ENCODE measurements at places on chromosomes 11 and 22.
A peak's percentile ranks its signal among the peaks of the same experiment; 100 is the strongest.

DNA sequence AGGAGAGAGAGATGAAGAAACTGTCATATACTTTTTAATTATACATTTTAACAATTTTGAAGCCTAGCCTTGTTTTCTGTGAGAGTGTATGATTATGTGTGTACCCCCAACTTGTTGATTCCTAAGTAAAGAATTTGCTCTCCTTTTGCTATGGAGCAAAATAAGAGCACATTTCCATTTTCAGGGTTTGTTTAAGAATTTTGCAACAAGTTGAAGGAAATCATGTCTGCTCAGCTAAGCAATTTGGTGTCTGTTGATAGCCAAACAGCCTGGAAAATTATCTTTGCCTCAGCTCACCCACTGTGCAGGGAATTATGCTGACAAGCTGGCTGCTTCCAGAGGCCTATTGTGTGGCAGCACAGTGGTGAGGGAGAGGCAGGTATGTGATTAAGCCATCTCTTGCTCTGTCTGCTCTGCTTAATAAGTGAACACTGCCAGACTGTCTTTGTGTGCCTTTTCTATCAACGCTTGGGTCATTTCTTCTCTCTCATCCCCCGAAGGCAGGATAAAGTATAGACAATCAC lies 135.1 kb upstream of the TTC12 start:
- DNase-seq, result no peak

DNA sequence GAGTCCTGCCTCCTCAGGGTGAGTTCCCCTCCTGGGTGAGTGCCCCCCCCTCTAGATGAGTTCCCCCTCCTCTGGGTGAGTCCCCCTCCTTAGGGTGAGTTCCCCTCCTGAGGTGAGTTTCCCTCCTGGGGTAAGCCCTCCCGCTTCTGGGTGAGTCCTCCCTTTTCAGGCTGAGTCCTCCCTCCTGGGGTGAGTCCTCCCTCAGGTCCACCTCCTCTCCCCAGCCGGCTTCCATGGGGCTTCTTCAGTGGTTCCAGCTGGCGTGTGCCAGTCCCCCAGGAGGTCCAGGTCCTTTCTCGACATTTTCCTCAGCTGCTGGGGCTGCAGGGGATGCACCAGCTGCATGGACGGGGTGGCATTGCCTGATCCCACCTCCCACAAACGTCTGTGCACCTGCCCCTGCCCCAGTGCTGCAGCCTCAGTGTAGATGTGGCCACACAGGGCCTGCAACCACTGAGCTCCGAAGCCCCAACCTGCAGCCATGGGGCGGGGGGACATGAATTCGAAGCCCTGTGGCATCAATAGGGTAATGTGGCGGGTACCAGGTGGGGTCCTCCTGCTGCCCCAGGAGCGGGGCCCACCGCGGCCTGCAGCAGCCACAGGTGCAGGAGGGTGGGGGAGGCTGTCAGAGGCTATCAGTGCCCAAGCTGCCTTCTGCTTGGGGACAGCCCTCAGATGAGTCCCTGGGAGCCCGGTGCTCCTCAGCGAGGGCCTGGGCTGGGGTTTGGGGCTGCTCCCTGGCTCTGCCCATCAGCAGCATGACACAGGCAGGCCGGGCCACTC lies 101.3 kb upstream of the FGF3 start:
- no peak for DNase-seq

DNA sequence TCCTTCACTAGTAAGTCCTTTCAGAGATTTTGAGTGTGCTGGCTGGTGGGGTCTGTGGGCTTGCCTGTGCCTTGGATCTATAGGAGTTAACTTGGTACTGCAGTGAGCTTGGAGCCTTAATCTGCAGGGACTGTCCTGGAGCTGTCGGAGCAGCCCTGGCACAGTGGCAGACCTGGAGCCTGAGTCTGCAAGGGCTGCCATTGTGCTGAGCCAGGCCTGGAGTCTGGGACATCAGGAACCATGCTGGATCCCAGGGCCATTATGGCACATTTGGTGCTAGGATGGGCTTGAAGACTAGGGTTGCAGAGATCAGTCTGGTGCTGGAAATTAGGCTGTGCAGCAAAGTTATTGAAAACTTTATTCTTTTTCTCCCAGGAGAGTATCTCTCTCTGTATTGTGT lies 665.4 kb downstream of the METTL15 start:
- no peak for DNase-seq

DNA sequence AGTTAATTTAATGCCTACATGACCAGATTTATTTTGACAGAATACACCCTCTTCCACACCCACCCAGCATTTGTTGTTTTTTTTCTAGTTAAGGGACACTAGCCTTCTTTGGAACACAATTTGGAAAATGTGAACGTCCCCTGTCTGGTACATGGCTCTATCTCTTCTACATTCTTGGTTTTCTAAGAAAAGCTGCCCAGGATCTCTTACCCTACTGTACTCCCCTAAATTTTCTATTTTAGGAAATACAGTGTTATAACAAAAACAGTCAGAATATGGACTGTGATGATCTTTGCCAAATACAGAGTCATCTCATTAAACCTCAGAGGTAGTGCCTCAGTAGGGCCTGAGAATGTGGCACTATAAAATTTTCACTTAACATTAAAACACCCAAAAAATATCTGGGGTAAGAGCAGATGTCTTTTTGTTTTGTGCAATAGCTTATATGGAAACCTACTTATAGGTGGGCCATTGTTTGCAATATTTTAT lies 93.1 kb upstream of the SPON1 start:
- no peak for DNase-seq

GRCh38 chr22:27004434-27004833 lies 347.0 kb downstream of the MIAT start:
- DNase-seq, result no peak

GRCh38 chr11:109933126-109933525 lies 160.1 kb upstream of the ZC3H12C start:
- DNase-seq, result no peak

GRCh38 chr11:122882857-122883645 lies 492 bp downstream of the JHY start:
- DNase-seq, result peak; percentile 53

GRCh38 chr11:726278-727220 lies 20.5 kb downstream of the EPS8L2 start:
- DNase-seq, result peak; percentile 46

GRCh38 chr11:76269661-76270261 lies 63.5 kb upstream of the WNT11 start:
- DNase-seq, result no peak

- no peak for DNase-seq
Measured at GRCh38 chr11:22707119-22707899, 40.9 kb downstream of the GAS2 start.

DNA sequence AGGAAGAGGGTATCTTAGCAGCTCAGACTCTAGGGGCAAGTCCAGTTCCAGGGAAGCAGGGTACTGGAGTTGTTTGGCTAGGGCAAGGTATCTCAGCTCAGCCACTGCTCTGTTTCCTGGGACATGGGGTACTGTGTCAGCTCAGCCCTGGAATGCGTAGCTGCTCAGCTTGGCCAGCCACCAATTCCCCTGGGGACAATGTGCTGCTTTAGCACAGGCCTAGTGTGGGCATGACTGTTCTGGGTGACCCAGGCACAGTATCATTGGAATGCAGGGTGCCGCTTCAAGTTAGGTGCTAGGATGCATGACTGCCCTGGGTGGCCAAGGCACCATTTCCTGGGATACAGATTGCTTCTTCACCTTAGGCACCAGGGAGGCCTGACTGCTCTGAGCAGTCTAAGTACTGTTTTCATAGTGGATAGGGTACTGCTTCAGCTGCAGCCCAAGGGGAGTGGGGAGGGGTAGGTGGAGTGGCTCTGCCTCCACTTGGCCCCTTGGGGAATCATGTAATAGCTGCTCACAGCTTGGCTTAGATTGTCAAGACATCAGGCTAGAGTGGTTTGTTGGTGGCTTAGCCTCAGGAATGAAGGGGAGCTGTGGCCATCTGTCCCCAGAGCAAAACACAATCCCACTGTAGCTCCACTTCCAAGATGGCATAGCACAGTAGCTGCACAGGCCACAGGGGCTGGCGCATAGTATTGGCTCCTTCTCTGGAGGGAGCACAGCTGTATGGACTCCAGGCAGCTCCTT lies 36.0 kb downstream of the MADD start:
- no peak for DNase-seq

GRCh38 chr11:69671734-69672465 lies 3.3 kb downstream of the LTO1 start:
- no peak for DNase-seq

DNA sequence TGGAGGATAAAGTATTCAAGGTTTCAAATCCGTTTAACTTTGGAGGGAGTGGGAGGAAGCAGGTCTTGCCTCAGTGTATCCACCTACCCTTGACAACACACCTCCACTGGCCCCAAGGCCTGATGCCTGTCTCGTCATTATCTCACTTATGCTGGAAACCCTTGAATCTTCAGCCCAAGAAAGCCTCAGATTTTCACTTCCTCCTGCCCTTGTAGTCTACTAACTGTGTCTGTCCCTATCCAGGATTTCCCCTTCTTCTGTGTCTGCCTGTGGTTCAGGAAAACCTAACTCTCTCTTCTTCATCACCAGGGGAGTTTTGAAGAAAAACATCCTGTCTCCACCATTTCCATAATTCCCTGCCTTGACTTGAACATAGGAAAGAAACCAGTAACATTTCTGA lies 56.1 kb downstream of the SYT9 start:
- peak; percentile 7 for DNase-seq

- DNase-seq, result no peak
Measured at GRCh38 chr11:65776710-65777141, 4.0 kb downstream of the AP5B1 start.
